ENCODE measurements at places on chromosomes 12 and 14. TPM values are rescaled to one million over a fixed set of nuclear protein-coding genes. Genes with fewer than 3 reads are reported as not detected.

The ESR2 gene
- not detected for total RNA-seq

The FAM177A1 gene
- total RNA-seq = 47.7 TPM

The KRT74 gene
- not detected for total RNA-seq

The BBOF1 gene
- total RNA-seq = 10.2 TPM

The ESRRB gene
- total RNA-seq = 0.03 TPM

The TMEM132C gene
- not detected for total RNA-seq

The KRT71 gene
- not detected for total RNA-seq

The ASCL4 gene
- not detected for total RNA-seq

GRCh38 chr12:110256780-110257431, 24.1 kb upstream of the ATP2A2 start:
- no peak for DNase-seq

DNA sequence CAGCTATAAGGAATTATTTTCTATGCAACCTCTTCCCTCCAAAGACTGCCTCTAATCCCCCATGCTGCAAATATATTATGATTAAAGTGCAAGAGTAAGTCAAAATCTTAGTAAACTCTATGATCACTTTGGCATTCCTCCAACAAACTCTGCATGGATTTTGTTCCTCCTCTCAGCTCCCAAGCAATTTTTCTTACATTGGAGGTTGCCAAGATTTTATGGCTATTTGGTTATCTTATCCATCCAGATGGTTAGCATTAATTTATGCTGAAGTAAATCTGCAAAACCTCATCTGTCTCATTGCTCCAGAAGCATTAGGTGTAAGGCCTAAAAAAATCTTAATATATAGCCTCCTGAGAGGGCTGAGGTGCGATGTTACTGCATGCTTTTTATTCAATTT, 228.1 kb downstream of the CHST11 start:
- DNase-seq = no peak

GRCh38 chr14:101043891-101044290, 140.4 kb upstream of the RTL1 start:
- DNase-seq = no peak

- DNase-seq = no peak
Observed at GRCh38 chr12:53236443-53237111, 4.6 kb upstream of the RARG start.

DNA sequence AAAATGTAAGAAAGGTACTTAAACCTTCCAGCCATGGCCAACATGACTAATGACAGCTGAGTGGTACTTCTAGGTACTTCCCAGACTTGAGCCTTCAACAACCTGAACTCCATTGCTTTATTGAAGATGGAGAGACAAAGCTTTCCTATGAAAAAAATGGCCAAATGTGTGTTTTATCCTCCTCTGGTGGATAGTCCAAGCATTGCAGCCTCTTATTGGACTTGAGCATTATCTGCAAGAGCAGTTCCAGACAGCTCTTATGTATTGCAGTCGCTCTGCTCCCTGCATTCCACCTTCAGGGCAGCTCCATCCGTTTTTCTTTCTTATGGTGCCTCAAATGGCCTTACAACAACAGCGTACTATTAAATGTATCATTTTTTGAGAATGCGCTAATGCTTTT, 588.2 kb downstream of the NRXN3 start:
- no peak for DNase-seq

- no peak for DNase-seq
Observed at GRCh38 chr12:31408763-31409162, 82.8 kb upstream of the SINHCAF start.

- DNase-seq = no peak
Observed at GRCh38 chr14:98682726-98683125, 589.3 kb downstream of the BCL11B start.

- no peak for DNase-seq
Observed at GRCh38 chr12:97899956-97900355, 437.4 kb downstream of the RMST start.

- no peak for DNase-seq
Observed at GRCh38 chr14:50471838-50472465, 60.4 kb downstream of the MAP4K5 start.

DNA sequence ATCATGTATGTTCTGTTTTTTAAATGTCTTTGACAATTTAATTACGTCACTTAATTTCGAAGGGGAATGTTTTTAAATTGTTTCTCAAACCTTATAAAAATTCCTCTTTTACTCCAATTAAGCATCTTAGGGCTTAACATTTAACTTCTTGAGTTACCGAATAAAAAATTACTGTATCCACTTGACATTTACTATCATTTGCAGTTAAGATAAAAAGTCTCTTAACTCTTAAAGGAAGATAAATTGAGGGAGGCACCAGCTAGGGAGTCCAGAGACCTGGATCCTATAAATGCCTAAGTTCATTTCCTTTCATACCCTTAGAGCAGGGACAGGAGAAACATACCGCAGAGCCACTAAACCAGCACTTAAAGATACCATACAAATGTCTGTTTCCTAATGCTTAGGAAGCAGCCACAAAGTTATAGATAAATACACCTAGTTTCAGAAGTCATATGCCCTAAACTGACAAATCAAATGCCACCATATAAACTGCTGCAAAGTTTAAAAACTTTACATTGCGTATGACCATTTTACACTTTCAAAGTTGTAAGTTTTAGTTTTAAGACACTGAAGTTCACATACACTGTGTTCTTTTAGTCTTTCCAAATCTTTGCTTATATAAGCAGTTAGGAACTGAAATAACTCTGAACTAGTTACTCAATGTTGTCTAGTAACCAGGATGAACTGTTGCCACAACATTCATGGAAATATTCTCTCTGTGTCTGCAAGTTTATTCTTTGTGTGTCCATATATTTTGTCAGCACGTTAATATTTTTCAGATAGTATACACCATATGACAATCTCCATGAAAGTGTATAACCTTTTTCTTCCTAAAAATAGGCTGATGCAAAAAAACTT, 71.2 kb downstream of the GALNT4 start:
- DNase-seq = no peak

DNA sequence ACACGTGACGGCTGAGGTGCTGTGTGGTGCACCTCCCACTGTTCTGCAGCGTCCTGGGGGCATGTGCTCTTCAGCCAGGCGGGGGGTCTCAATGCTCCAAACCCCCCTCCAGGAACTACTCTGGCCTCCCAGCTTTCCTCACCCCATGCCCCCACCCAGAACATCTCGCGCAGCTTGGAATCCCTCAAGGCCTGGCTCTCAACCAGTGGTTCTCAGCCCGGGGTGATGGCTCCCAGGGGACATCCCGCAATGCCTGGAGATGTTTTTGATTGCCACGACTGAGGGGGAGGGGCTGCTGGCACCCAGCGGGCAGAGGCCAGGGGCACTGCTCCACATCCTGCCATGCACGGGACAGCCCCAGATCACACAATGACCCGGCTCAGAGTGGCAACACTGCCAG, 78.9 kb upstream of the DICER1 start:
- DNase-seq = no peak

DNA sequence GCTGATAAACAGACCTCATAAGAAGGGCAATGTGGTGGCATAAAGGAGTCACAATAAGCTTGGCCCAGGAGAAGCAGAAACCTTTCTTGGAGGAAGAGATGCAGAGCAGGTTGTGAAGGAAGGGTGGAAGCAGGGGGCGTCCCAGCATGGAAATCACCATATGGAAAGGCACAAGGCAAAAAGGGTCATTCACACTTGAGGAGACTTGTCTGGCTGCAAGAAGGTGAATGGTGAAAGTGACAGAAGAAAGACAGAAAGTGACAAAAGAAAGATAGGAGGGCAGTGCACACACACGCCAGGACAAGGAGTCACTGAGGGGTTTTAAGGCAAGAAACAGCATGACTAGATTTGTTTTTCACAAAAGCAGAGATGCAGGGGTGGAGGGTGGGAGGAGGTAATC, 38.3 kb downstream of the GALNT4 start:
- DNase-seq = no peak

- DNase-seq = peak; percentile 6
Observed at GRCh38 chr14:87430810-87431209, 562.2 kb downstream of the GALC start.

DNA sequence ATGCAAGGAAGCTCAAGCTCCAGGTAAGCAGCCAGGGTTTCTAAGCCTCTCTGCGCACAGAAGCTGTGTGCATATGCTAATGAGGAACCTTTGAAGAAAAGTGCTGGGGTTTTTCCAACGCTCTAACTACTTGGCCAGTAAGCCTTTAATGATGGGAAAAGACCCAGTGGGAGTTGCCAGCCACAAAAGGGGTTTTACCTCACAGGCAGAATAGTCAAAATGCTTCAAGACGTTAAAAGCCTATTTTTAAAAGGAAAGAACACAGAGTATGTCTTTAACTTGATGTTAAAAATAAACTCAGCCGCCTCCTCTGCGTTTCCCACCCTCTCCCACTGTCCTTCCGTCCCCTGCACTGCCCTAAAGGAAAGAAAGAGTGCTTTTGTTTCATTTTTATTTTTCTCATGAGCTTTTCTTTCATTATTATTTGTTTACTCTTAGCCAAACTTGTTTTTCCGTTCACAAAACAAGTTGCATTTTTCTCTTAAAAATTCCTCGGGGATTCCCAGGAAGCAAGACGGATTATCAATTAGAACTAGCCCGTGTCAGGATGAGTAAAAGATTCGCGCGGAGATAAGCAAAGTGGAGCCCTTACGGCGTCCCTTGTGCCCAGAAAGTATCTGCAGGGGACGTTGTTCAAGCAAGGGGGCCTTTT, 209.8 kb upstream of the NUDT4 start:
- DNase-seq = no peak

DNA sequence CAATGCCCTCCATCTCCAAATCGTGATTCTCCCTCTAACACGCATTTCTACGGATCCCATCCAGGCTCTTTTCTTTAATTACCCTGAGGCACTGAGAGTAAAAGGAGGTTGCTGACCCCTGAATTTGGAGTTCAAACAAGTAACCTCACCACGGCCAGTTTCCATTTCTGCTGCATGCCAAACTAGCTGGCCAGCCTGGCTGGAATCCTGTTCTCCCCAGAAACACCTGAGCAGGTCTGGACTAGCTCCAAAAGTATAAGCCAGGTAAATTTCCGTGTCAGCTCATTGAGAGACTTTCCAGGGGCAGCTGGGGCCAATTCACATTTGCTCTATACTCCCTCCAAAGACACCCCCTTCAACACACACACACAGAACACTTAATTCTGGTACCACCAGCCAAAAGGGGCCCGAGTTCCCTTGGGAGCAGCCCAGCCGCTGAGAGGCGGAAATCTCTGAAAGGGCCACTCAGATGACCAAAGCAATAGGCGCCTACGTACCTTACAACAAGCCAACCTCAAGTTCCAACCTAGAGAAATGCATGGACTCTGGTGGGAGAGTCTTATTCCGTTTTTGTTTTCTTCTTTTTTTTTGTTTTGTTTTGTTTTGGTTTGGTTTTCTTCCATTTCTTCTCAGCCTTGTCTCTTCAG, 131.4 kb downstream of the NDUFA12 start:
- no peak for DNase-seq

- no peak for DNase-seq
Observed at GRCh38 chr12:66699738-66700482, 21.0 kb upstream of the GRIP1 start.

DNA sequence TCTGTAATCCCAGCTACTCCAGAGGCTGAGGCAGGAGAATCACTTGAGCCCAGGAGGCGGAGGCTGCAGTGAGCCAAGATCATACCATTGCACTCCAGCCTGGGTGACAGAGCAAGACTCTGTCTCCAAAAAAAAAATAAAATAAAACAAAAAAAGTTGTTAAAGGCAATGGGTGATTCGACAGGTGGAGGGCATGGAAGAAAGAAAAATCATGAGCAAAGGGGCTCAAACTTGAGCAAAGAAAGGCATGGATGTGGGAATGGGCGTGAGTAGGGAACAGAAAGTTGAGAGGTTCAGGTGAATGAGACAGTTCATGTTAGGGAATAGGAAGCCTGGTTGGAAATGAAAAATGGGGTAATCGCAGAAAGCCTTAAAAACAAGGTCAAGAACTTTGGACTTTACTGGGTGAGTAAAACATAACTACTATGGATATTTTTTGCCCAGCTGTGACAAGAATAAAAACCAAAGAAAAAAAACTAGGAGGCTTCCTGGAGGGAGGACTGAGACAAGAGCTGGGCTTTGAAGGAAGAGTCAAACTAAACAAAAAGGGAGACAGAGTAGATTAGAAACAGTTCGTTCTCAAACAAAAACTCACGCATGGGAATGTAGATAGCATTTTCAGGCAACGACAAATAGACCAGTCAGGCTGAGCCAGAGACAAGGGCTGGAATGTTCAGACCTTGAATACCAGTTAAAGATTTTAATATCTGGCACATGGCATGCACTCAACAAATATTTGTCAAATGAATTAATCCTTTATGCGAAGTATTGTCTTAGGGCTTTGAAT, 18.8 kb downstream of the PYM1 start:
- DNase-seq = no peak

- DNase-seq = peak; percentile 60
Observed at GRCh38 chr14:90060312-90060964, 1.4 kb upstream of the KCNK13 start.
